ENCODE measurements at places on chromosomes 2 and 18.

DNA sequence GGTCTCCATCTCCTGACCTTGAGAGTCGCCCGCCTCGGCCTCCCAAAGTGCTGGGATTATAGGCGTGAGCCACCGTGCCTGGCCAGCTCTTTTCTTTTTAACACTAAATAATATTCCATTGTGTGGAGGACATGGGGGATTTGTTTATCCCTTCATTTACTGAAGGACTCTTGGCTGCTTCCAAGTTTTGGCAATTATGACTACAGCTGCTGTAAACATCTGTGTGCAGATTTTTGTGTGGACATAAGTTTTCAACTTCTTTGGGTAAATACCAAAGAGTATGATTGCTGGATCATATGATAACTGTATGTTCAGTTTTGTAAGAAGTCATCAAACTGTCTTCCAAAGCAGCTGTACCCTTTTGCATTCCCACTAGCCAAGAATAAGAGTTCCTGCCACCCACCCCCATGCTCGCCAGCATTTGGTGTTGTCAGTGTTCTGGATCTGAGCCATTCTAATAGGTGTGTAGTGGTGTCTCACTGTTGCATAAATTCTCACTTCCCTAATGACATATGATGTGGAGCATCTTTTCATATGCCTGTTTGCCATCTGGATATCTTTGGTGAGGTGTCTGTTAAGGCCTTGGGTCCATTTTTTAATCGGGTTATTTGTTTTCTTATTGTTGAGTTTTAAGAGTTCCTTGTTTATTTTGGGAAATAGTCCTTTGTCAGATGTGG, 52.2 kb downstream of the TNFRSF11A start:
- DNase-seq, result no peak

GRCh38 chr2:239061824-239062570, 214.1 kb downstream of the TWIST2 start:
- no peak for DNase-seq

DNA sequence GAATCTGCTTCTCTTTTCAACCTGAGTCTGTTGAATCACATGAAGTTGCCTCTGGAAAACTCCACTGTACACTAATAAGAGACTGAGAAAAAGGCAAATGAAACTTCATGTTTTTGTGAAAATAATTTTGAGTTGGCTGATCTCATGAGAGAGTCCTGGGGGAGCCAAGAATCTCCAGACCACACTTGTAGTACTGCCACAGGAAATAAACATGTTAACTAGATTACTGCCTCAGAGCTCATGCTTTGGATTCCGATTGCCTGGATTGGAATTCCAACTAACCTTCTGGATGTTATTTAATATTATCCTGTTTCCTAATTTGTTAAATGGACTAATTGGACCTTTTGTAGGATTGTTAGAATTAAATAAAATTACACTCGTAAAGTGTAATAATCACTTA, 25.2 kb downstream of the NUP35 start:
- no peak for DNase-seq

GRCh38 chr2:179277429-179278196, 13.0 kb upstream of the SESTD1 start:
- DNase-seq, result no peak

DNA sequence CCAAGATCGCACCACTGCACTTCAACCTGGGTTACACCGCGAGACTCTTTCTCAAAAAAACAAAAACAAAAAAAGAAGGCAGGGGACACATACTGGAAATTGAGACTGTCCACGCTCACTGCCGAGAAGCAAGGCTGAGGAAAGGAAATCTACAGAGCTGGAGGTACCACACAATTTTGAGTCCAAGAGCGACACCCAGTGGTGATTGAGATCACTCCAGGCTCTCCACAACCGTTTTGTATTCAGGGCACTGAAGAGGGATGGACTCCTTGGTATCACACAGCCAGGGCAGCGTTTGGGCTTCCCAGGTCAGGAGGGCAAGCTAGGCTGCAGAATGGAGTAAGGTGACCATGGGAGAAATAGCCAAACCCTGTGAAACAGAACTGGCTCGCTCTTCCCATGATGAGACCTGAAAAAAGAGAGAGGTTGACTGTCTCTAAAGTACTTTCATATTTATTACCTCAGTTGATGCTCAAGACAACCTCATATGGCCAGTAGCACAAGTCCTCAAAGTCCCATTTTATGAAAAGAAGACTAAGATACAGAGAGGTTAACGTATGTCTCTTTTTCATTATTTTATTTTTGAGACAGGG, 74.5 kb upstream of the YPEL5 start:
- peak; percentile 90 for DNase-seq

DNA sequence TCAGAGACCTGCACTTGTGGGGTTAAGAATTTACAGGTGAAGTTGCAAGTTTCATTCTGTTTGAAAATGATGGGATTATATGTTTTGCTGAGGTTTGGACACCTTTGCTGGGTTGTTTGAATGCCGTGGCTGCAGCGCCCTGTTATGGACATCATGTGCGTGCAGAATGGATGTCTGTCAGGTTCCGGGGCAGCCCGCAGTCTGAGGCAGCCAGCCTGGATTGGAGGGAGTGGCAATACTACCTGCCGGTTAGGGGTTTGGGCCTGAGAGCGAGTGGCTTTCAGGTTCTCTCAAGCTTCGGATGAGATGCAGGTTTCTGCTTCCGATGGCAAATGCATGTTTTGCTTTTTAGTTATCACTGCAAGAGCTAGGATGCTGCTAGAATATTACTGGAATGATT, 1.1 kb downstream of the CASP8 start:
- no peak for DNase-seq

DNA sequence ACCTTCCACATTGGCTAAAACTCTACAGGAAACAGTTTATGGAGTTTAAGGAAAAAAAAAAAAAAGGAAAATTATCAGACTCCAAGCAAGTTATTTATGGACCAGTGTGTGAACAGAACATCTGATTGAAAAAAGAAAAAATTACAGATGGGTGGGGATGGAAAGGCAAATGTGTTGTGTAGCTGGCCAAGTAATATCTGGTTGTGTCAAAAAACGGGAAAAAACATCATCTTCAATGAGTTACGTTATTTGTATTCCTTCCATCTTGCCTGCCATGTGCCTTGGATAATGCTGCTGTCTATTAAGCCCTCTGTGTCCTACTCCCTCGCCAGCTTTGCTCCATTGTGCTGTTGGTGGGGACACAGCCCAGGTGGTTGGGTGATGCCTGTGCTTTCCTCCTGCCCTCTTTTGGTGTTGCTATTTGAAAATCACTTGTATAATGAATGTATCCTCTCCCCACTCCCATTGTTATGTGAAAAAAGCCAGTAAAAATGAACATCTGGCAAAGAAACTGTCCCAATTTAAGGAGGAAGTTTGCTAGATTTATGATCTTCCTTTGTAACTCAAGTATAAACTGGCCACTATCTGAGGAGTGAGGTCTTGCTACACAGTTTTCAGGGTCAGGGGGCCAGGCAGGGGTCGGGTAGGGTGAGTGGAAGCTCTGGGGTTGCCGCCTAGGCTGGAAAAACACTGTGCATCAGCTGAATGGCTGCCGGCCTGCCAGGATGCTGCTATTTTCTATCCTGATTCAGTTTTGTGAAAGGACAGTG, 155.9 kb downstream of the FMNL2 start:
- DNase-seq, result no peak

GRCh38 chr2:235543128-235543750, 49.4 kb downstream of the AGAP1 start:
- DNase-seq, result no peak

DNA sequence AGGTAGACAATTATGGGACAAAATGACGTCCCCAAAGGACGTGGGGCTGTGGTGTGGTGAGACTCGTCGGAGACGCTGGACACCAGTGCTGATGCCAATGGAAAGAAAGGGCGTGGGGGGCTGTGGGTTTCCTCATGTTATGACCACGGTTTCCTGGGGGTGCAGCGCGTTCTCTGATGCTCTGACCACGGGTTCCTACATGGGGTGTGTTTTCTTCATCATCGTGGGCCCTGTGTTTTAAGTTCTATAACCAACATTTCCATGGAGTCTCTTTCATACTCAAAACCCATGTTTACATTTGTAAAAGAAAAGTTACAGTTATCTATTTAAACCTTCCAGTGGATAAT, 141.6 kb downstream of the RTP5 start:
- no peak for DNase-seq

DNA sequence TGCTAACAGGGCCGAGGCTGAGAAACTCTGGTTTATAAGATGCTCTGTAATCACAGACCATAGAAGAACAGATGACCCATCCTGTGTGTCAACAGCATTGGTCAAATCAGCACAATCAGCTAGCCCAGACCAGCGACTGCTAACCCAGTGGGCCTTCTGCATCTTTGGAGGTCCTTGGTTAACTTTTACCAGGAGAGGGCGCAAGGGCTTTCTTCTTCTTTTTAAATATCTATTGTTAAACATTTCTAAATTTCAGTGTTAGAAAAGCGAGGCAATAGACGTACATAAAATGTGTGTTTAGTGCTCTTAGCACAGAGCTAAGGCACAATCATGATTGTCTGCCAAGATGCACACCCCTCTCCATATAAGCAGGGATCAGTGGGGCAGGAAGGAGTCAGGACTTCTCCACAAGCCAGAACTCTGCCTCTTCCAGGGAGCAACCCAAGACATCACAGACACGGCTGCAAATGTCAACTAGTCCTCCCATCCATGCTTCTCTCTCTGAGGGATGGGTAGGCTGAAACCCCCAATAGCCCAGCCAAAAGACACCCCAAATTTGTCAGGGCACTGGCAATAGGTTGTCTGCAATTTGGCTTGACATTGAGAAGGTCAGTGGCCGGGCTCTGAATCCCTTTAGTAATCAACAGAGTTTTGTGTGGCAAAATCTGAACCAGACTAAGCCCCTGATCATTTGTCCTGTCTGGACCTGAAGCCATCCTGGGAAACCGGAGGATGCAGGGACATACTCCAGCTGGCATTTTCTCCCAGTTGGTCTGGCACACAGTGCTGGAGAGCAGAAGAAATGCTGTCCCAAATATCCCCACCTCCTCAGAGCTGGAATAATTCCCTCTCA, 188.2 kb downstream of the BCL2 start:
- peak; percentile 39 for DNase-seq

GRCh38 chr18:54742659-54743604, 85.3 kb upstream of the RAB27B start:
- no peak for DNase-seq

GRCh38 chr18:35289293-35289692, 736 bp downstream of the ZSCAN30 start:
- no peak for DNase-seq

DNA sequence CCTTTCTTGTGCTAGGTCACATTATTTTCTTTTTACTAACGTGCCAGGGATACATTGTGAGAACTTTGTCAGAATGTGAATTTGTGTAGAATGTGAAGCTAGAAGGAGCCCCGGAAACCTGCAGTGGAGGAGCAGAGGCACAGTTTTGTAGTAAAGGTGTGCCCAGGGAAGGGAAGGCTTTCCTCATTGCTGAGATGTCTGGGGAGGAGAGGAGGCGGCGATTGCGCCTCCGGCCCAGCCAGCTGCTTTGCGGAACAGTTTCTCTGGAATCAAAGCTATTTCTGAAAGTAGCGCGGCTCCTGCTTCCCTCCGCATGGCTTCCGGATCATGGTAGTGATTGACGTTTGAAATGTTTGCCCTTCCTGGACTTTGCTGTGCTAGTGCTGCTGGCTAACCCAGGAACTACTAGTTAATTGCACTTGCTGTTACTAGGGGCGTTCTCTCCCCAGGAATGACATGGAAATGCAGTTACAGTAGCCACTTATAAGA, 83.1 kb upstream of the RBM44 start:
- DNase-seq, result peak; percentile 82

DNA sequence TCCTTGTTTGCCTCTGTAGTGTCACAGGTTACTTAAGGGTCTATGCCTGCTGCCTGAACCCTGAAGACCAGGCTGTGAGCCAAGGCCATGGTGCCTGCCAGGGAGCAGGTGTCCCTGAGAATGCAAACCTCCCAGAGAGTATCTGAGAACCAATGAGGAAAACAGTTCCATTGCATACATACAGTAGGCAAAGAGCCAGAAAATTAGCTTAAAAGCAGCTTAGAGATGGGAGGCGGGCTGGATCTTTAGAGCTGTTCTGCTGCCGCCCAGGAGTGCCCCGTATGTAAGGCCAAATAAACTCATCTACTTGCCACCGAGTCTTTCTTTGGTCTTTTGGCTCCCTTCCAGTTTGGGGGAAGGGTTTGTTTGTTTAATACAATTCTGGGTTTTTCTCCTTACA, 327.9 kb downstream of the CLIP4 start:
- DNase-seq, result no peak

- DNase-seq, result no peak
Observed at GRCh38 chr2:8549273-8549922, 132.5 kb upstream of the ID2 start.

DNA sequence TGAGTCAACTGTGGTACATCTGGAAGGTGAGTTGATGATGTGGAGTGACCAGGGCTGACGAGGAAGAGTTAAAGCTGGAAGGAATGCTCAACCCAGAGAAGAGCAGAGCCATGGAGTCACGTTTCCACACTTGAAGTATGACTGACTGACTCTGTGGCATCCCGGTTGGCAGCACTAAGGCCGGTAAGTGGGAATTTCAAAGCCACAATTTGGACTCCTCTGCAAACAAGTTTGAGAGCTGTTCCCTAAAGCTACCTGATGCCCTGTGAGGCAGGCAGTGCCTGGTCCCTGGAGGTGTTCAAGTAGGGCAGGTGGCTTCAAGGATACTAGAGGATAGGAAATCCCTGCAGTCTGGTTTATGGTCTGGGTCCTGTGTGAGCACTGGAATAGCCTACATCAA, 69.3 kb upstream of the ITGB6 start:
- DNase-seq, result no peak

DNA sequence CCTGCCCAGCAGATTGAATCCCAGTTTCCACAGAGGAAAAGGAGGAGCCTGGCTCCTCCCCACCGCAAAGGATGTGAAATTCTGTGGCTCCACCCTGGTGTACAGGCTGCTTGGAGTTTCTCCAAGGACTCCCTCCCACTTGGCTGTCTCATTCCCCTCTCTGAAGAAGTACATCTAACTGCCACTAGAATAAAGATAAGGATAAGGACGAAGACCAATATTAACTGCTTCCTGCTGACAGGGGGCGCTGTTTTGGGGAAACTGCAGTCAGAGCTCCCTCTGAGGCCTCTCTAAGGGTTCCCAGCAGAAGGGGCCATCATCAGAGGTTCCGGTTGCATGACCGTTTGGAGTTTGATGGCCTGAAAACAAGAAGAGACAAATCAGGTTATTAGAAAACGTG, 790.9 kb downstream of the CPS1 start:
- peak; percentile 10 for DNase-seq

DNA sequence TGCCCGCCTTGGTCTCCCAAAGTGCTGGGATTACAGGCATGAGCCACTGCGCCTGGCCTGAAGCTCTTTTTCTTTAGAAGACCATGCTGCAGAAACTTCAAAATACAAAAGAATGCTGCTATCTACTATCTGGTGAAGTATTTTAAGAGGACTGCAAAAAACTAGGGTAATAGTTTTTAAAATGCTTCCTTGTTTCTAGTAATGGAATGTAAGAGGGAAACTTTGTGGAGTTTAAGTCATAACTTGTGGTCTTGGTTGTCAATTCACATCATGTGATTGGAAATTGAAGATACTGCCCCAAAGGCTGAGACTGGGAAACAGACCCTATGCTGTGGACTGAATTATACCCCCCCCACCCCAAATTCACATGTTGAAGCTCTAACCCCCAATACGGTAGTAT, 68.3 kb downstream of the B3GNT2 start:
- DNase-seq, result no peak
